ENCODE measurements at places on chromosomes 2 and 18.

DNA sequence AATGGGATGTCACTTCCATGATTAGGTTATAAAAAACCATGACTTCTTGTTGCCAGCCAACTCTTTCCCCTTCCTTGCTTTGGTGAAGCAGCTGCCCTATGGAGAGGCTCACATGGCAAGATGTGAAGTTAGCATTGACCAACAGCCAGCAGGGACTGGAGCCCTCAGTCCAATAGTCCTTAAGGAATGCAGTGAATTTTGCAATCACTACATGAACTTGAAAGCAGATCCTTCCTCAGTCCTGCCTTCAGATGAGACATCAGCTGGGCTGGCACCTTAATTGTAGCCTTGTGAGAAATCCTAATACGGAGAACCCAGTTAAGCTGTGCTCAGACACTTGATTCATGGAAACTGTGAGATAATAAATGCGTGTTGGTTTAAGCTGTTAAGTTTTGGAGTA is 61.8 kb downstream of the ATP8B1 start:
- peak; percentile 47 for DNase-seq

GRCh38 chr2:31996571-31997150 is 14.1 kb downstream of the MEMO1 start:
- peak; percentile 42 for DNase-seq

- no peak for DNase-seq
Measured at GRCh38 chr2:25375371-25375988, 33.8 kb upstream of the DNMT3A start.

DNA sequence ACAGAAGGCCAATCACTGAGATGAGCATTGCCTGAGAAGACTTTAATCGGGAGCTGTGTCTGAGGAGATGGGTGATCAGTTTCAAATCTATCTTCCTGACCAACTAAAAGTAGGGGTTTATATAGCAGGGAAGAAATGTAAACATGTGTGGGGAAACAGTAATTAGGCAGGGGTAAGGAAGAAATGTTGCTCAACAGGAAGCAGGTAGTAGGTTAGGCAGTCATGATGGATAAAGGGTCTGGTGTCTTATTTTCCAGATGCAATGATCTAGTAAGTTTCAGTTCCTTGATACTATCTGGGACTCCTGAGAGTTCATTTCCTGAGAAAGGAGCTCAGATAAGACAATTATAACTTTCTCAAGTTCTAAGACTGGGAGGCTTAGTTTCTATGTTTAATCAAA is 33.8 kb upstream of the DNAJC10 start:
- no peak for DNase-seq

DNA sequence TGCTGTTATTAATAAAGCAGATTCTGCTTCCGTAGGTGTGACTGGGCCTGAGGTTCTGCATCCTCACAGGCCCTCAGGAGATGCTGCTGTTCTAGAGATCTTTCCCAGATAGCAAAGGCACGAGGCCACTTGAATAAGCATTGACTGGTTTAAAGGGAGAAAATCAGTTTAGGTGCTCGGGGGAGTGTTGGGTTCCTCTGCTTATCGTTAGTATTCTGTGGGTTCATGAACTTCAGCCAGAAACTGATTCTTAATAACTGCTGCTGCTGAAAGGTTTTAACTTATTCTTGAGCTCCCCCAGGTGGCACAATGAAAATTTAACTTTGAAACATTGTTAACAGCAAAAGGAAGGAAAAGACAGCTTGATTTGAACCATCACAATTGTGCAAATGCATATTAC is 56.9 kb downstream of the ITGA6 start:
- DNase-seq: peak; percentile 30

All from fibroblast of mammary gland (primary cell).